ENCODE measurements at places on chromosomes 2 and 18.

- no peak for DNase-seq
Observed at GRCh38 chr2:238821391-238821790, 26.5 kb upstream of the TWIST2 start.

DNA sequence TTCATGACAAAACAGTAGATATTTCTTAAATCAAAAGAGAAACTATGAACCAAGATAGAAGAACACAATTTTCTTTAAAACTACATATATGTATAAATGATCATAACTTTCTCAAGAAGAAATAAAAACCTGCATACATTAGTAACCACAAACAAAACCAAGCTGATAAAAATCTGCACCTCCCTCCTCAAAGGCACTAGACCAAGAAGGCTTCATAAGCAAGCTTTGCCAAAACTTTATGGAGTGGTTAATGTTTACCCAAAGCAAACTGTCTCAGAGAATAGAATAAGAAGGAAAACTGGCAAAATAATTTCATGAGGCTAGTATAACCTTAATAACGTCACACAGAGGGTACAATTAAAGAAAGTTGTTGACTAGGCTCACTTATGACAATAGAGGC lies 138.3 kb downstream of the ZBTB7C start:
- DNase-seq: no peak

- DNase-seq: no peak
Observed at GRCh38 chr2:11720752-11721151, 25.7 kb upstream of the LPIN1 start.

DNA sequence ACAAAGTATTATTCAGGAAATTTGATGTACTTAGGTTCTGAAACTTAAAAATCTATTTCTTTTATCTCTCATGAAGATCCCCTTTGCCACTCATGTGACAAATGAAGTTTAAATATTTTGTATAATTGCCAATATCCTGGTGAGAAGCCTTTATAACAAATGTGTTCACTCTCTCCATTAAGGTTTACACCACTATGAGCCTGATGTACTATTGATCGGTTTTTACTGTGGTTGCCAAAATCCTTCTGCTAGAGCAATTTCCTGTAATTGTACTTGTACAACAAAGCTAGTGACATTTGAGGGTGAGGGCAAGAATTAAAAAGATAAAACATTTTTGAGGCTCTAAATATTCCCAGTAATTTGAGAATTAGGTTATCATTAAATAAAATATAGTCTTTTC lies 222.3 kb upstream of the CDH19 start:
- no peak for DNase-seq

- no peak for DNase-seq
Observed at GRCh38 chr2:197556456-197556855, 40.6 kb downstream of the MOB4 start.

GRCh38 chr2:128490881-128491691 lies 172.4 kb upstream of the HS6ST1 start:
- no peak for DNase-seq

DNA sequence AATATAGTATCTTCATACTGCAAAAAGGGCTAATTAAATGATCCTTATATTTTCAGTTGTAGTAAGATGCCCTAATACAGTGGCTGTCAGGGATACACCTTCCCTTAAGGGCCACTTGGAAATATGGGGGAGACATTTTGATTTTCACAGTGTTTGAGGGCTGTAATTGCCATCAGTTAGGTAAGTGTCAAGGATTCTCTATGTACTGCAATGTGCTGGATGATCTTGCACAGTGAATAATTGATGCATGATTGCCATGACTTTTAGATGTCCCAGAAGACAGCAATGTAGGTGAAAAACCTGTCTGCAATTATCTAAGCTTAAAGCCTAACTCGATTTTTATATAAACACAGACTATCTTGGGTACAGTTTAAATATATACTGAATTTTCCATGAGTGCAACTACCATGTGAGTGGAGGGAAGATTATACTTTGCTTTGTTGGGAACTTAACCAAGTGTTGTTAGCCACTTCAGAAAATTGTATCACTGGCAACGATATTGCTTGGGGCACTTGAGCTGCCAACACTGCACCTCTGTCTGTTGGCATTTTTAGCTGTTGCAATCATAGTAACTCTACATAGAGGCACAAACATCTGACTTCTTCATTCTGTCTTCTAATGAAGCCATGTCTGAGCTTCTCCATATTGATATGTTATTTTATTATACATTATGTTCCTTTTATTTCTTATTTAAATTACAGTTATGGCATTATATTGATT lies 45.2 kb downstream of the MAIP1 start:
- no peak for DNase-seq

GRCh38 chr2:143205106-143205764 lies 76.0 kb downstream of the ARHGAP15 start:
- no peak for DNase-seq

DNA sequence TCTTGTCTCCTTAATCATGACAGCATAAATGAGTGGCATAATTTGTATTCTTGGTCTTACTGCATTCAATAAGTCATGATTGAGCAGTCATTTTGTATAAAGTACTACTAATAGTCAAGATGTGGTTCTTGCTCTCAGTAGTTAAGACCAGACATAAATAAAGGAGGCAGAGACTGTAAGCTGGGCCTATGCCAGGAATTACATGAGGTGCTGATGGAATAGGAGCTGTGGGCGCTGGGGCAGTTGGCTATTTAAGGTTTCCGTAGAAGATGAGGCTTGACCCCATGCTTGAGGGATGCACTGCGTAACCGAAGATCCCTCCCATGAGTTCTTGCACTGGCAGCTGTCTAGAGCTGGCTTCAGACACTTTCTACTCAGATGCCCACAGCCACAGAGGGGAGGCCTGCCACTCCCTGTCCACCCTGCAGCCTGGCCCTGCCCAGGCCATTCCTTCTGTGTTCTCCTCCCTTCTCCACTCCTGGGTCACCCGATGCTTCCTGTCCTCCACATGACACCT lies 150.9 kb upstream of the REV1 start:
- DNase-seq: no peak

DNA sequence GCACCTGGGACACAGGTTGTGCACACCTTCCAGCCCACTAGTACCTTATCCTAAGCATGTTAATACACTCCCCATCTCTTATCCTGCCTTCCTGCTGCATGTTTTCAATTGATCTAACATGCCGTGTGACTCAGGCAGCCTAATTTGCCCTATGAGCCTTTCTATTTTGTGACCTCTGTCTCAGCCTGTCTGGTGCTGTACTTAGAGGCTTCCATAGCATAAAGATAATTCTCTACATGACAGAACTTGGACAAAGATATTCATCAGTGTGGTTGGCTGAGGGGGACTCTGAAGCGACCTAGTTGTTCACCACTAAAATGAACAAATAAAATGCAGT lies 8.6 kb upstream of the TMEM37 start:
- no peak for DNase-seq

- DNase-seq: no peak
Observed at GRCh38 chr2:71853858-71854257, 293.8 kb downstream of the CYP26B1 start.

GRCh38 chr2:16090650-16091575 lies 150.6 kb downstream of the MYCN start:
- no peak for DNase-seq

DNA sequence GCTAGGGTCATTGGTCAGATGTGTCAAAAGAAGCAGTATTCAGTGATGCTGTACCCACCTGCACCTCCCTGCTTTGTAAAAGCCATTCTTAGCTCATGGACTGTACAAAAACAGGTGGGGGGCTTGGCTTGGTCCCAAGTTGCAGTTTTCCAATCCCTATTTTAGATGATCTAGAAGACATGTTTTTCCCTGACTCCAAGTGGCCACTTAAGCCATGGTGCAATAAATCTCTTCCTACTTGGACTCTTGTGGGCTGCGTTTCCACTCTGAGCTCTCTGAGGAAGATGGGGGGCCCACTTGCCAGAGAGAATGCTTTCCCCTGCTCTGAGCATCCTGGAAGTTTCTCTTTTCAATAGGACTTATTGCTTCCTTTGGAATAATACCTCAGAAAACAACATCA lies 57.0 kb upstream of the SPP2 start:
- no peak for DNase-seq

DNA sequence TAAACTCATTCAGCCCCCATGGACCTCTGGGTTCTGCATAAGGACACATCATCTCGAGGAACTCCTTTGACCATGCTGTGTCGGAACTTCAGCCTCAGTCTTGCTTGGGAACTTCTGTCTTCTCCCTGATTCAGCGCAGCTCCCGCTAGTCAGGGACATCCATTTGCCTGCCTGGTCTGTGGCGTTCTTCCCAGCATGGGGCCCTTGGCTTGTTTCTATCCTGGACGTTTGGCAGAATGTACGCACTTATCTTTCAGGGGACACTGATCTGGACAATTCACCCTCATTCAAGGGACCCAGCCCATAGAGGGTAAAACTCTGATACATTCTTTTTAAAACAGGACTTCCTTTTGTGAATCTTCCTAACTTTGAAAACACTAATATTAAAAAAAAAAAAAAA lies 75.8 kb upstream of the WIPF1 start:
- DNase-seq: no peak

GRCh38 chr2:151071906-151072305 lies 189.8 kb downstream of the RBM43 start:
- DNase-seq: no peak

GRCh38 chr2:8851811-8852560 lies 14.6 kb upstream of the KIDINS220 start:
- DNase-seq: no peak

DNA sequence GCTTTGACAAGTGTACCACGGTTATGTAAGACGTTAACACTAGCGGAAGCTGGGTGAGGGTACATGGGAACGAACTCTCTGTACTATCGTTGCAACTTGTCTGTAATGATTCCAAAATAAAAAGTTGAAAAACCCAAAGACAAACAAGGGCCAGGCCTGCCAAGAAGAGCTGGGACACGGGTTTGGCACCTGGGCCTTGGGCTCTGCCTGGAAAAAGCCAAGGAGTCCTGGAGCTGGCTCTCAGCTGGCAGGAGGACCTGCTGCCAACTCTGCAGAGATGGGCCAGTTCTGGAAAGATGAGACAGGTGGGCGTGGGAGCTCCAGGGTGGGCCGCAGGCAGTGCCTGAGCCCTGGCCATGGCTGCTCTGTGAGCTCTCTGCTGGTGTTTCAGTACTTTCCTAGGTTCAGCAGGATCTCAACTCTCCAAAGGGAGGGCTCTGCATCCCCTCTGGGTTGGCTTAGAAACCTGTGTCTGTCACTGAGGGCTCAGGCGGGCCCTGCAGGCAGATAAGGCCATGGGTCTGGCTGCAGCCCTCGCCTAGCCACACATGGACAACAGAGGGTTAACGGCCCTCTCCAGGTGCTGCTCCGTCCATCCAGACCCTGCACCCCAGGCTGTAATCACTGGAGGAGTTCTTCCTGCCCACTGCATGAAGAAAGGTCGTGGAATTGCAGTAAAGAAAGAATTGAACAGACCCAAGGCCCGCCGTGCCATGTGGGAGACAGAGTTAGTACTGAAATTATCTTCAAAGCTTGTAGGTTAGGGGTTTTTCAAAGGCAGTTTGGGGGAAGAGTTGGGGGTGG lies 89.9 kb downstream of the RHOB start:
- DNase-seq: no peak

- no peak for DNase-seq
Observed at GRCh38 chr18:23969664-23970063, 44.9 kb upstream of the TTC39C start.

- no peak for DNase-seq
Observed at GRCh38 chr2:163210430-163210918, 371.9 kb upstream of the KCNH7 start.

DNA sequence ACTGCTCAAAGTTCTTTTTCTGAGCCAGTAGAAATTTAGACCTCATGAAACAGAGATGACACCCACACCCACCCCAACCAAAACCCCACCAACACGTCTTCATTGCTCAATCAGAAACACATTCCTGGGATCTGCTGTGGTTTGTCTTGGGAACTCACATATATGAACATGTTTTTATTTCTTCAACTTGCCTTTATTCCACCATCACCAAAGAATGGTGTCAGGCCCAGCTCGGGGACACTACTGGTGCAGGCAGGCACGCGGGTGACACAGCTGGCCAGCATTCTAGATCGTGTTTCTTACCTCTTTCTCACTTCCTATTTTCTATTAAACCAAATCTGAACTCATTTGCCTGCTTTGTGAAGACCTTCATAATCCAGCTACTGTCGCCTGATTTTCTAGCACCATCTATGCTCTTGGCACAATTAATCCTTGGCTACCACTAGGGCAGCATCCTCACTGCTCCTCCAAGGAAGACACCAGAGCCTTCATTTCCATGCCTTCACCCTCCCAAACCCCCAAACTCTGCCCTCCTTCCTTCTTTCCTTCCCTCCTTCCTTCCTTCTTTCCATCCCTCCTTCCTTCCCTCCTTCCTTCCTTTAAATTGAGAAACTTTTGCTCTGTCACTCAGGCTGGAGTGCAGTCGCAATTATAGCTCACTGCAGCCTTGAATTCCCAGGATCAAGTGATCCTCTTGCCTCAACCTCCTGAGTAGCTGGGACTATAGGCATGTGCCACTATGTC lies 157.1 kb downstream of the BCL2 start:
- DNase-seq: no peak

DNA sequence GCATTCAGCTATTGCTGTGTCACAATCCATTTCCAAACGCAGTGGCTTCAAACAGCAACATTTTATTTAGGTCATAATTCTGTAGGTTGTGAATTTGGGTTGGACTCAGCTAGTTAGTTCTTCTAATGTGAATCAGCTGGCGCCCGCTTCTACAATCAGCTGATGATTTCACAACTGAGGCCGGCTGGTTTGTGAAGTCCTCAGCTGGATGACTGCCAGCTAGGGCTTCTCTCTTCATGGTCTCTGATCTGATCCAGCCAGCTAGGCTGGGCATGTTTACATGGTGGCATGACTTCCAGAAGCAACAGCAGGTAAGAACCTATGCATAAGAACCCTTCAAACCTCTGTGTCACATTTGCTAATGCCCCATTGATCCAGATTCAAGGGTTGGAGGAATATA lies 172.0 kb downstream of the SLC4A10 start:
- no peak for DNase-seq

DNA sequence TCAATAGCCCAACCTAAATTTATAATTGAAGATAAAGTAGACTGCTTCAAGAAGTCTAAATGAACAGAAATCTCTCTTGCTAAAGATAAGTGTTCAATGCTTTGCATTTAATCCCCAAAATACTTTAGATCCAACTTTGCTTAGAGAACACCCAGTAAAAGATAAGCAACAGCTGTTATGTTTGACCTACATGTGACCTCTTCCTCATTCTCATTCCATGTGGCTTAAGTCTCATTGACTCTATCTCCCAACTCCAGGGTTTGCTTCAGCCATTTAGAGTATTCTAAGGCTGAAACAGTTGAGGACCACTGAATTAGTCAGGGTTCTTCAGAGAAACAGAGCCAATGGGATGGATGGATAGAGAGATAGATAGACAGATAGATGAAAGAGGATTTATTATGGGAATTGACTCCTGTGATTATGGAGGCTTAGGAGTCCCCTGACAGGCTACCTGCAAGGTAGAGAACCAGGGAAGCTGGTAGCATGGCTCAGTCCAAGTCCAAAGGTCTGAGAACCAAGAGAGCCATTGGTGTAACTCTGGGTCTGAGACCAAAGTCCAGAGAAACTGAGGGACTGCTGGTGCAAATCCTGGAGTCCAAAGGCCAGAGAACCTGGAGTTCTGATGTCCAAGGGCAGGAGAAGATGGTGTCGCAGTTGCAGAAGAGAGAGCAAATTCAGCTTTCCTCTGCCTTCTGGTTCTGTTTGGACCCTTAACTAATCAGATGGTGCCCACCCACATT lies 32.1 kb downstream of the CRYGD start:
- no peak for DNase-seq

- no peak for DNase-seq
Observed at GRCh38 chr2:199201539-199201938, 256.2 kb downstream of the SATB2 start.

Measured in stimulated activated CD4-positive, alpha-beta T cell treated with anti-CD3 and anti-CD28 coated beads, Interleukin-15, amount 100 ng/mL, for 48 hours (primary cell).